Activated naive CD8-positive, alpha-beta T cell treated with anti-CD3 and anti-CD28 coated beads for 36 hours (primary cell): ENCODE measurements at places on chromosomes 2 and 18. TPM values are rescaled to one million over a fixed set of nuclear protein-coding genes. Genes with fewer than 3 reads are reported as not detected.

DNA sequence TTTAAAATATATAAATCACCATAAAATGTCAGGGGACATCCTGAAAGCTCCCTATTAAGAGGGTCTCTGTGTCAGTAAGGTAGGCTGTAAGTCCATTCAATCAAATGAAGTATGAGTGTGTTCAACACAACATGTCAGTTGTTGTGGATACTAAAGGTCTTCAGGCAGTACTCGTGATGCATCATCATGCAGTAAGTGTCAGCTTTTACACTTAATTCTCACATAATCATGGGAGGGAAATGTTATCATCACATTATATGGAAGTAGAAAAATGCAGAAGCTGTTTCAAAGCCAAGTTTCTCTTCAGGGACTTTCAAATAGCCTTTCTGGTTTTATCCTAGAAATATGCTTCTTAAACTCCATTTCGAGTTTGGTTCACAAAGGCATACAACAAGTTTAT, 477.1 kb upstream of the ID2 start:
- H3K27ac ChIP-seq = no peak overlapping the region
- peaks cover 7% of the 10 kb centered on the region for H3K27me3 ChIP-seq
- DNase-seq = no peak
- H3K4me3 ChIP-seq = no peak overlapping the region
- H3K4me1 ChIP-seq = peaks cover 3% of the 10 kb centered on the region

DNA sequence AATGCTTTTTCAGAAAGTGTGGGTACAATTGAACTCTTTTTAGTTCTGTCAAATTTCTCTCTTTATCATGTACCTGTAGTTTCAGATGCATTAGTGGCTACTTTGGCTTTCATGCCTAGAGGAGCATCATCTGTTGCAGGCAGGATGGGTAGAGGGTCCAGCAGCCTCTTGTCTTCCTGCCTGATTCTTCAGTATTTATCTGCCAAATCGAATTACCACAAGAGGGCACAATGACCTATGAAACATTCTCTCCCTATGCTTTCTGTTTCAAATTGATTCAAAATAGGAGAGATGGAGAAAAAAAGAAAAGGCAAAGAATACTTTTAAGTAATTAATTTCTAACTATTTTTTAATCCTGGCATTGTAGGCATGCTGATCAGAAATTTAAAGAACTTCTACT, 477.2 kb downstream of the TRIB2 start:
- H3K4me1 ChIP-seq = no peaks in the 10 kb centered on the region
- no peak overlapping the region for H3K4me3 ChIP-seq
- no peaks in the 10 kb centered on the region for H3K36me3 ChIP-seq
- DNase-seq = no peak
- peaks cover 12% of the 10 kb centered on the region for H3K27me3 ChIP-seq

CEP68 gene
- total RNA-seq = 4.0 TPM

TUBB8B gene
- not detected for total RNA-seq

DNA sequence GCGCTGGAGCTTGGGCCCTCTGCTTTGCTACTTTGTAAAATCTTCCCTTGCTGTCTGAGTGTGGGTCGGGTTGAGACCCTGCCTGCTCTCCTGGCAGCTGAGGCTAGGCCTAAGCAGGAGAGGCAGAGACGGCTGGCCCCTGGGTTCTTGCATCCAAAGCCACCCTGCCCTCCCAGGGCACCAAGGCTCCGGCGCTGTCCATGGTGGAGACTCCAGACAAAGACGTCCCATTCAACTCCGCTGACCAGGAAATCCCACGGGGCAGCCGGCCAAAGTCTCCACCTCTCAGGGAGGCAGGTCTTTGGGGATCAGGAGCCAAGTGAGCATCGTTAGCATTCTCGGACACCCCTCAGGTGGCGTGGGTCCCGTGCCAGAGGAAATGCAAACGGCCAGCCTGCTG, 2.6 kb upstream of the PRLH start:
- no peaks in the 10 kb centered on the region for H3K4me1 ChIP-seq
- H3K36me3 ChIP-seq = no peaks in the 10 kb centered on the region
- no peak for DNase-seq
- H3K4me3 ChIP-seq = no peak overlapping the region

GRCh38 chr2:189829102-189829833, 45.0 kb downstream of the PMS1 start:
- H3K4me3 ChIP-seq = no peak overlapping the region
- no peak for DNase-seq
- H3K36me3 ChIP-seq = peaks cover 17% of the 10 kb centered on the region
- H3K4me1 ChIP-seq = peaks cover 3% of the 10 kb centered on the region
- H3K27me3 ChIP-seq = no peaks in the 10 kb centered on the region
- H3K27ac ChIP-seq = no peak overlapping the region
